Gastroesophageal sphincter (tissue), 4 donors: ENCODE measurements at places on chromosomes 3 and 15.

DNA sequence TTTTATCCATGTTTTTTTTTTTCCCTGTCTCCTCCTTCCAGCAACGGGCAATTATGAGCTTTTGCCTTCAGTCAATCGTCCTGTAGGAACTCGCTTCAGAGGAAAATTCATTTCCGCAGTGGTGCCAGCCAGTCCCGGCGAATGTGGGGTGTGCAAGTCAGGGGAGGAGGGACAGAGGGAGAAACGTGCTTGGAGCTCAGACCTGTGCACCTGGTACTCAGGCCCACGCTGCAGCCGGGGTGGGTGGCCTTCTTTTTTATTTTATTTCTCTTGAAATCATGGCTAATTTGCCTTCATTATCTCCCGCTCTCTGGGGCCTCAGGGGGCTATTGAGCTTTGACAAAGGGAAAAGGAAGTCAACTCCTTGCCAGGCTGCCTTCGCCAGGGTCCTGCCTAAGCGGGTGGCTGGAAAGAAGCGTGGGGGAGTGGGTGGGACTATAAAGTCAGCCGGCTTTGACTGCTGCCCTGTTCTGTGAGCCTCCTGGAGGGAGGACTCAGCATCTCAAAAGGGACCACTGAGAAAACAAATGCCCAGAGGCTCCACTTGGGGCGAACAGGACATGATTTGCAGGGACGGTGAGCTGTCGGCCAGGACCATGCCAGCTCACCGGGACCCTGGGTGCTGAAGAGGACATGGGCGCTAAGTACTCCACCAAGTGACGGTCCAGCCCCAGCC is 5.5 kb downstream of the GRIP2 start:
- ATAC-seq: no peak

GRCh38 chr3:178443634-178444033 is 92.6 kb upstream of the KCNMB2 start:
- no peak for ATAC-seq

DNA sequence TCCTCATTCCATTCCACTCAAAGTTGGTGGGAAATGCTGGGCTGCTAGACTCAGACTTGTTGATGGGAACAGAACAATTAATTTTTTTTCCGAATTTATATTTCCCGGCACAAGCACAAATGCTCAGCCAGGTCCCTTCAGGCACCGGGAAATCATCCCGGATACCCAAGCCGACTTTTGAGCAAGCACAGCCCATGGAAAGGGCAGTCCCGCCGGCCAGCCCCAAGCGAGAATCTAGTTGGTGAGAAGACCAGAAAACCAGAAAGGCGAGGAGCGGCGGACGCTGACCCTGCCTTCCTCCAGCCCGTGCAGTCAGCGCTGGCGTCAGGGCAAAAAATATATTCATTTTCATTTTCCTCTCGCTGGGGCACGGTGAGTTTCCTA is 763 bp upstream of the ZIC4 start:
- no peak for ATAC-seq

DNA sequence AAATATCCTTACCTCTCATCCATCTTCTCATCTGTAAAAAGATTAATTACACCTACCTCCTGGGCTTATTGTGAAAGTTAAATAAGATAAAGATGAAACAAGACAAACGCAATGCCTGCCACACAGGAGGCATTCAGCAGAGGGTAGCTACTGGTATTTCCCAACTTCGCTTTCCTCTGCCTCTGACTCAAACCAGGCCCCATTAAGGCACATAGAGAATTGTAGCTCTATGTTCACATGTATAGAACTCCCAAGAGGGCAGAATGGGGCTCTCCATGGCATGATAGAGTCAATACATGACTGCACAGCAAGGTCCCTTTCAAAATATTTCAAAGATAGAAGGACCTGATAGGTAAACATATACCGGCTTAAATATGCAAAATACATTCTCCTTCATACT is 1.4 kb downstream of the LYSMD2 start:
- ATAC-seq: no peak

DNA sequence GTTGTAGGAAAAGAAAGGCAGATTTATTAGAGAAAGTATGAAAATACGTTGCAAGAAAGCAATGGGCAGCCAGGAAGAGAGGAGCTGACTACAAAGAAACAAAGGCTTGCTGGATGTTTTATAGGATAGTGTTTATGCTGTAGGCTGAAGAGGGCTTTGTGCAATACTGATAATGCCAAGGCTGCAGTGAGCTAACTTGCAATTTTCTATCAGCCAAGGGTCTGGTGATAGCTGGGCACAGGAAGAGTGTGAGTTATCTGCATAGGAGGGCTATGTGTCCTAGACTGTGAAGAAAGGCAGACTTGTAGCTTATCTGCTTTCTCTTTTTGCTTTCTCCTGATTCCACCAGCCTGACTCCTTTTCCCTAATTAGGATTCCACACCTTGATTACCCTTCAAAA is 51.3 kb upstream of the OSBPL11 start:
- ATAC-seq: no peak
